HS-27A (cell line): ENCODE measurements at places on chromosomes 6 and 20.

- no peak for DNase-seq
Measured at GRCh38 chr6:85050149-85050548, 285.8 kb upstream of the TBX18 start.

GRCh38 chr20:46631212-46631869 lies 19.9 kb downstream of the SLC13A3 start:
- no peak for DNase-seq

- no peak for DNase-seq
Measured at GRCh38 chr6:151482290-151482689, 11.5 kb upstream of the CCDC170 start.

DNA sequence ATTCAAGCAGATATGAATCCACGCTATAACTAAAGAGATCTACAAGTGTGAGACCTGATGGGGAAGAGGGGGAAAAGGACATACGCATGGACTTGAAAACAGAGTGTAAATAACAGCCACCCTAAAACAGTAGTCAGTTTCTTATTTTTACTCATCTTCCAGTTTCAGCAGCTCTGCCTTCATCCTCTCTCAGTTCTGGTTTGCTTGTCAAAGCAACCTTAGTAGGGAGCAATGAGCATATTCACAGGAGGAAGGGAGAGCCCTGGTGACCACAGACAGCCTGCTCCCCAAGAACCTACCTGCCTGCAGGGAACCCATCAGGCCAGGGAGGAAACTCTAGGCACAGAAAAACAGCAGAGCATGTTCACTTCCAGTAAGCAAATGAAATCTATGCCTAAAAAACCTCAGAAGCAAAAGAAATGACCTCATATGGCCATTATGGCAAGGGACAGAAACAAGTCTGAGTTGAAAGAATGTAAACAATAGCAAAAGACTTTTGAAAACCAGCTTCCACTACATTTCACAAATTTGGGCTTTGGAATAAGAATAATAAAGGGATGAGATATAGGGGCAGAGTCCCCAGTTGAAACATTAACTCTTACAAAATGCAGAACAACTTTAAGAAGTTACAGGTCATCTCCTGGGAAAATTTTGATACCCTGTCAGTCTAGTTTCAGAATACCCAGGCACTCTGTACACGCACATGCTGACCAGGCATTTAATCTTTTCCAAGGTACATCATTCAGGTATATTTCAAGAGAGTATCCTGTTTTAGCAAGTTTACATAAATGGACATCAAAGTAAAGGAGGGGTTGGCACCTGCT lies 120.8 kb upstream of the BCLAF1 start:
- no peak for DNase-seq

GRCh38 chr6:158367816-158368215 lies 55.6 kb downstream of the TULP4 start:
- DNase-seq, result no peak

- no peak for DNase-seq
Measured at GRCh38 chr20:6792789-6793188, 25.3 kb downstream of the BMP2 start.
